ENCODE measurements at places on chromosomes 7 and 10. TPM values are rescaled to one million over a fixed set of nuclear protein-coding genes. Genes with fewer than 3 reads are reported as not detected.
A peak's percentile ranks its signal among the peaks of the same experiment; 100 is the strongest.

GRCh38 chr10:119516381-119517234 is 25.9 kb downstream of the RGS10 start:
- 0 out of 2 replicates have a peak, but pooled peaks cover 3% of the 10 kb centered on the region for H3K27me3 ChIP-seq
- no peak overlapping the region for H3K4me3 ChIP-seq
- H3K27ac ChIP-seq, result no peak overlapping the region
- DNase-seq, result no peak

- no peaks in the 10 kb centered on the region for H3K27me3 ChIP-seq
- no peak overlapping the region for H3K4me3 ChIP-seq
- H3K4me1 ChIP-seq, result no peaks in the 10 kb centered on the region
- H3K36me3 ChIP-seq, result no peaks in the 10 kb centered on the region
- H3K27ac ChIP-seq, result no peak overlapping the region
Observed at GRCh38 chr10:67471022-67471421, 225.0 kb downstream of the CTNNA3 start.

Gene KCND2
- not detected for total RNA-seq

DNA sequence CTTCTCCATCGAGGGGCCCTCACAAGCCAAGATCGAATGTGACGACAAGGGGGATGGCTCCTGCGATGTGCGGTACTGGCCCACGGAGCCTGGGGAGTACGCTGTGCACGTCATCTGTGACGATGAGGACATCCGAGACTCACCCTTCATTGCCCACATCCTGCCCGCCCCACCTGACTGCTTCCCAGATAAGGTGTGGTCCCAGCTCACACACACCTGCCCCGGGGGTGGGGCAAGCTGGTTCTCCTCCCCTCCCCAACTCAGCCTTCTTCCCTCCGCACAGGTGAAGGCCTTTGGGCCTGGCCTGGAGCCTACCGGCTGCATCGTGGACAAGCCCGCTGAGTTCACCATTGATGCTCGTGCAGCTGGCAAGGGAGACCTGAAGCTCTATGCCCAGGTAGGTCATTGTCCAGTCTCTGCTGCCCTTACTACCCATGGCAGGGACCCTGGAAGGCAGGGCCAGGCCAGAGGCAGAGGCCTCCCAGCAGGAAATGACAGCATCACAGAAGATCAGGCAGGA is 11.0 kb downstream of the FLNC start:
- H3K4me3 ChIP-seq, result no peak overlapping the region
- no peak for DNase-seq
- H3K27me3 ChIP-seq, result no peaks in the 10 kb centered on the region
- H3K36me3 ChIP-seq, result peaks cover 94% of the 10 kb centered on the region
- H3K4me1 ChIP-seq, result peaks cover 6% of the 10 kb centered on the region

Gene FAM25C
- total RNA-seq, result not detected

GRCh38 chr10:91597197-91597881 is 35.5 kb downstream of the PPP1R3C start:
- H3K27me3 ChIP-seq, result no peaks in the 10 kb centered on the region
- peaks cover 18% of the 10 kb centered on the region for H3K4me1 ChIP-seq
- peak; percentile 54 for DNase-seq
- H3K4me3 ChIP-seq, result no peak overlapping the region
- H3K27ac ChIP-seq, result no peak overlapping the region

DNA sequence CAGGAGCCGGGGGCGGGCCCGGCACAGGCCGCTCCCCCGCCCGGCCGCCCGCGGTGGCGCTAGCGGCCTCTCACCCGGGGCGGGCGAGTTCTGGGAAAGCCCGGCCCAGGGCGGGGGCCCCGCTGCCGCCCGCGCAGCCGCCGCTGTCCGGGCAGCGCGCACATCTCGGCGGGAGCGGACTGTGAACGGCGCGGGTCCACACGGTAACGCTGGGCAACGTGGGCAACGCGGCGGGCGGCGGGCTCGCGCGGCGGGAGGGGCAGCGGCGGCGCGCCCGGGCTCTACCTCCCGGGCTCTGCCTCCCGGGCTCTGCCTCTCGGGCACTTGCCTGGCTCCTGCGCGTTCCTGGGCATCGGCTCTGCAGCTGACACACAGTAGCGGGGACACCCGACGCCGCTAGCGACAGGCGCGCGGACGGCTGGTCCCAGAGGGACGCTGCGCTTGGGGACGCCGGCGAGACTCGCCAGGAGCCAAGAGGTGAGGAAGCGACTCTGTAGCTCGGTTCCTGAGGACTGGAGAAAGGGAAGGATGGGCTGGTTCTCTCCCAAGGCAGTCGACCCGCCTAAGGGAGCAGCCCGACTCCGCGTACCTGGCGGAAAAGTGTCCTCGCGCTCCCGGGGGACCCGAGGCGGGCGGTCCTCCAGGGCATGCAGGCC is at the start of gene PLCE1:
Gene PLCE1, plus strand, starts transcription at position 150 of the 656 bp plus-strand sequence. CDS start 37,116 bp downstream, outside the sequence.
- no peaks in the 10 kb centered on the region for H3K36me3 ChIP-seq
- H3K27ac ChIP-seq, result peak within 1 kb of the TSS; percentile 71
- DNase-seq, result peak; percentile 48

Gene SP8
- total RNA-seq, result 2.5 TPM

Gene KCNMA1
- total RNA-seq, result 0.69 TPM

Gene EPDR1
- 20.2 TPM for total RNA-seq

DNA sequence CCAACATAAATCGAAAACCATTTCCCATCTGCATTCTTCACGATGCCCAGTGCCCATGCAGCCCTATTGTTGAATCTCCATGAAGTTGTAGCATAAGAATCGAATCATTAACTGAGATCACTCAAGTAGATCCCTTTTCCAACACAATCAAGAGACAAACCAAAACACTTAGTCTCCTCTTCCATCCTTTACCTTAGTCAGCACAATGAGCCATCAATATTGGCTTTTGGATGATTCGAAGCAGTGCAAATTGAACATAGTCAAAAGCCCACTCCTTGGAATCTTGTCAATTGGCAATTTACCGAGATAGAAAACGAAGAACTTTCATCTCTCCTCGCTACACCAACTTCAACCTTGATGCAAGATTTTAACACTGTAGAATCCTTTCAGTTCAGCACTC is 66.5 kb upstream of the ADRB1 start:
- DNase-seq, result no peak
- no peaks in the 10 kb centered on the region for H3K4me1 ChIP-seq
- H3K4me3 ChIP-seq, result no peak overlapping the region
- no peak overlapping the region for H3K27ac ChIP-seq

- H3K4me3 ChIP-seq, result no peak overlapping the region
- no peaks in the 10 kb centered on the region for H3K27me3 ChIP-seq
- DNase-seq, result no peak
- H3K27ac ChIP-seq, result no peak overlapping the region
- H3K4me1 ChIP-seq, result no peaks in the 10 kb centered on the region
Observed at GRCh38 chr10:12473491-12473890, 124.1 kb downstream of the CAMK1D start.

Data from SJCRH30 (cell line).